ENCODE measurements at places on chromosomes 1 and 21. TPM values are rescaled to one million over a fixed set of nuclear protein-coding genes. Genes with fewer than 3 reads are reported as not detected.

OR2T29 gene
- not detected for polyA plus RNA-seq

- DNase-seq: no peak
Measured at GRCh38 chr1:62142496-62142895, 52.2 kb upstream of the L1TD1 start.

GRCh38 chr1:116411784-116412479, 38.9 kb downstream of the ATP1A1 start:
- DNase-seq: no peak

LRRC53 gene
- not detected for polyA plus RNA-seq

GRCh38 chr1:151534662-151535278, 5.3 kb upstream of the TUFT1 start:
- no peak for DNase-seq

DNA sequence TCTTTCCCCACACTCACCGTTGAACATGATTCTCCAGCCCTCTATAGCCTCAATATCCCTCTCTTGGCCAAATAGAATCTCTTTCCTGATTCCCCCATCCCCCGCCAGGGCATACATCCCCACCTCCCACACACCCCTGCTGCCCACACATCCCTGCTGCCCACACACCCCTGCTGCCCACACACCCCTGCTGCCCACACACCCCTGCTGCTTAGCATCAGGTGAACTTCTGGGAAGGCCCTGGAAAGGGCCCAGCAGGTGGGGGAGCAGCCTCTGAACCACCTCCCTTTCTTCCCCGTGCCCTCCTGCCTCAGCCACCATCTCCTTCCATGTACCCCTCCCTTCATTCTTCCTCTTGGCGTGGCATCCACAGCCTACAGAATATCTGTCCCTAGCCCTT, 15.9 kb upstream of the IFNLR1 start:
- DNase-seq: no peak

- peak; percentile 33 for DNase-seq
Measured at GRCh38 chr1:41432481-41433280, 51.8 kb downstream of the EDN2 start.

- no peak for DNase-seq
Measured at GRCh38 chr1:115726161-115726560, 42.4 kb downstream of the CASQ2 start.

CEP170 gene
- 36.5 TPM for polyA plus RNA-seq

- DNase-seq: no peak
Measured at GRCh38 chr1:205391386-205391785, 30.5 kb downstream of the LEMD1 start.

- no peak for DNase-seq
Measured at GRCh38 chr1:12539705-12540579, 78.1 kb downstream of the DHRS3 start.

DNA sequence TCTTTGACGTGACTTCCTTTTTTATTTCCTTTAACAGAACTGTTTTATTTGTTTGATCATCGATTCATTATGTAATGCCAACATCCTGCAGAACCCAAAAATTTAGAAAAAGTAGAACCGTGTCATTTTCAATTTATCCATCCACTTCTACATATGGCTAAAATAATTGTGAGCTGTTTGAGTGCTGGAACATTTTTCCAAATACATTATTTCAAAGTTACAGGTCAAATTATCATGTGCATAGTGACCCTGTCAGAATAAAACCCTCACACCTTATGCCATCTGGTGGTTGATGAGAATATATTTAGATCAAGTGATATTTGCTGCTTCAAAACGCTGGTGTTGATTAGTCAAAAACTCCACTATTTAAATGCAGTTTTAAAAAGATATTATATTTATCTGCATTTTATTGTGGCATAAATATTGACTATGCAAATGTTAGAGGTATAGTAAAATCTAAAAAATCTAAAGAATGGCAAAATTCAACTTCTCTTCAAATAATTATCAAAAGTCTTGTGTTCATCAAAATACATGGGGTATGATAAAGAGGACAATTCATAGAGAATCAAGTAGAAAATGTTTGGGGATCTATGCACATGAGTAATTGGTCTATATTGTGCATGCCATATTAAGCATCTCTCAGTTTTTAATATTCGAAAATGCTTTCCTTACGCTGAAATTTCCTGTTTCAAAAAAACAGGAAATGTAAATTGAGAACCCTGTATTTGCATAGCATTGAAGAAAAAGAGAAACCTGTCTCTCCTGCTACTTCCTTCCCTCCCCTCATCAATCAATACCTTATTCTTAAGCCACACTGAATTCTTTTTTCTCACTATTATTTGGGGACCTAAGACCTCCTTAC, 39.7 kb downstream of the UBE2U start:
- no peak for DNase-seq

DNA sequence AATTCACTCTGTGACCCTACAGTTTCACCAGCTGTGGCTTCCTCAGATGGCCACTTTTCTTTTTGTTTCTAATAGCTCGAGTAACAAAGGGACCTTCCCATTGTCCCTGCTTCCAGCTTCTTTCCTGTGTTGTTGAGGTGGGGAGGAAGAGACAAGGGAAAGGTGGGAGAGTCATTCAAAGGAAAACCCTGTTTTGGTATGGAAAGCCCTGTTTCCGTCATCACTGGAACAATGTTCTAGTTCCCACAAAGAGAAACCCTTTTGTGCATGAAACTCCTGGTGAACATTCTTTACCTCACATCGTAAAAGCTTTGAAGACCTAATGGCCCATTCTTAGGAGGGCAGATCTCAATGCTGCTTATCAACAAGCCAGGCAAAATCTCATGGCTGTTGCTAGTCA, 62.2 kb downstream of the ABCA4 start:
- DNase-seq: no peak

TDRD10 gene
- not detected for polyA plus RNA-seq

RUNX1 gene
- 91.0 TPM for polyA plus RNA-seq

GRCh38 chr1:54861070-54861761, 25.8 kb downstream of the DHCR24 start:
- no peak for DNase-seq

RGS4 gene
- polyA plus RNA-seq: 1.1 TPM

DNA sequence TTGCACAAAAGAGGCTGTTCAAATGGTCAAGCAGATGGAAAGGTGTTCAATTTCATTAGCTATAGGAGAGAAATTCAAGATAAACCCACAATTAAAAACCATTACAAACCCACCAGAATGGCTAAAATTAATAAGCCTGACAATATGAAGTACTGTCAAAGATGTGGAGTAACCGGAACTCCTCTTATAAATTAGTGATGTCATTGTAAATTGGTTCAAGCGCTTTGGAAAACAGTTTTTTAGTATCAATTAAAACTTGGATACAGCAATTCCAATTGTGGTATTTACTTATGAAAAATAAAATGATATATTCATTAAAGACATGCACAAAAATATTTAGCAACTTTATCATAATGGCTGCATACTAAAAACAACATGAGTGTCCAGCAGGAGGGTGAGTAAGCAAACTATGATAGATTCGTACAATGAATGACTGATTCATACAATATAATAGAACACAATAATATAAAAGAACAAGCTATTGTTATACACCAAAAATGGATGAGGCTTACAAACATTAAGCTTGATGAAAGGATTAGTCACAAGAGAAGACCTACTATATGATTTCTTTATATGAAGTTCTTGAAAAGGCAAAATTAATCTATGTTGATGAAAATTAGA, 38.4 kb upstream of the FGGY start:
- no peak for DNase-seq

- DNase-seq: no peak
Measured at GRCh38 chr1:228842094-228842775, 107.0 kb downstream of the RHOU start.

DNA sequence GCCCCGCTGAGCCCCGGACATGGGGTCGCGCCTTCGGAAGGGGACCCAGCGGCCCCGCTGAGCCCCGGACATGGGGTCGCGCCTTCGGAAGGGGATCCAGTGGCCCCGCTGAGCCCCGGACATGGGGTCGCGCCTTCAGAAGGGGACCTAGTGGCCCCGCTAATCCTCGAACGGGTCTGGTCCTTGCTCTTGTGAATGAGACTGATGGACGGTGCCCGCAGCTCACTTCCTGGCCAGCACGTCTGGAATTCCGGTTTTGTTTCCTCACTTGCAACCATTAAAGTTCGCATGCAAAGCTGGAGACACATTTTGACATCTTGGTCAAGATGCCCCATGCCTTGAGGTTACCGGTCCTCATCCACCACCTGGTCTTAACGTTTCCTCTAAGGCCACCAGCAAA, 5.6 kb downstream of the WRAP73 start:
- DNase-seq: no peak

- DNase-seq: no peak
Measured at GRCh38 chr1:214464445-214465287, 86.7 kb downstream of the PTPN14 start.

HSF2BP gene
- 6.1 TPM for polyA plus RNA-seq

GABRD gene
- polyA plus RNA-seq: not detected

- DNase-seq: no peak
Measured at GRCh38 chr1:70504176-70504820, 93.2 kb downstream of the CTH start.

DNA sequence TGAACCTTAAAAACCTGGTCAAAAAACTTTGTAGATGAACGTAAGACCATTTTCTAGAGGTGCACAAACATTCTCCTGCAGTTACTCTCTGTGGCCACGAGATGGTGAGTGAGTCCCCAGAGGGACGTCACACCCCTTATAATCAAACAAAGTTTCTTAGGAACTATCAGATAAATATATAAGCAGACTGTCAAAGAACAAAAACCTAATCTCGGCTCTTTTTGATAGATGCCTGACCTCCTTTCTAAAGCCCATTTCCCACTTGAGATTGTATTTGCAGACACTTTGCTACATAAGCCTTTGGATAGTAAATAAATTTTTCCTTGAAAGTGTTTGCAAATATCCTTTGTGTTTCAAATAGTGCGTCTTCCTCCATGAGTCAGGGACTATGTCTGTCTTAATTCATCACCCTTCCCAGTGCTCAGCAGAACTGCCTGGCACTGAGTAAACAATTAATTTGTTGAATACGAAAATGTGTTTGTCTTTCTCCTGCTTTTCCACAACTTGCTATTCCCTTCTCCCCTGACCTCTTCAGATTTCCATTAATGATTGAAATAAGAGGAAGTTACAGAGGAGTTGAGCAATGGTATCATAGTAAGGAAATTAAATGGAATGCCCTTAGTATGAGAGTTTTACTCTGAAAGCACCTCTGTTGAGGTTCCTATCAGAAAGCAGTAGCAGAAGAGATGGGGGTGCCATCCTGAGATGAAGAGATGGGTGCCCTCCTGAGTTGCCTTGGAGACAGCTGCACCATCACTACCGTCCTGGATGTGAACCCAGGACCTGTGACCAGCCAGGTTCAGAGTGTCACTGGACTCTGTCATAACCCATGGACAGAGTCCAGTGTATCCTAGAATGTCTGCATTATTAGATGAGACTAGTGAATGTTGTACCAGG, 57.8 kb upstream of the RAVER2 start:
- DNase-seq: no peak

GRCh38 chr1:31181515-31182343, 58.0 kb downstream of the NKAIN1 start:
- no peak for DNase-seq

DNA sequence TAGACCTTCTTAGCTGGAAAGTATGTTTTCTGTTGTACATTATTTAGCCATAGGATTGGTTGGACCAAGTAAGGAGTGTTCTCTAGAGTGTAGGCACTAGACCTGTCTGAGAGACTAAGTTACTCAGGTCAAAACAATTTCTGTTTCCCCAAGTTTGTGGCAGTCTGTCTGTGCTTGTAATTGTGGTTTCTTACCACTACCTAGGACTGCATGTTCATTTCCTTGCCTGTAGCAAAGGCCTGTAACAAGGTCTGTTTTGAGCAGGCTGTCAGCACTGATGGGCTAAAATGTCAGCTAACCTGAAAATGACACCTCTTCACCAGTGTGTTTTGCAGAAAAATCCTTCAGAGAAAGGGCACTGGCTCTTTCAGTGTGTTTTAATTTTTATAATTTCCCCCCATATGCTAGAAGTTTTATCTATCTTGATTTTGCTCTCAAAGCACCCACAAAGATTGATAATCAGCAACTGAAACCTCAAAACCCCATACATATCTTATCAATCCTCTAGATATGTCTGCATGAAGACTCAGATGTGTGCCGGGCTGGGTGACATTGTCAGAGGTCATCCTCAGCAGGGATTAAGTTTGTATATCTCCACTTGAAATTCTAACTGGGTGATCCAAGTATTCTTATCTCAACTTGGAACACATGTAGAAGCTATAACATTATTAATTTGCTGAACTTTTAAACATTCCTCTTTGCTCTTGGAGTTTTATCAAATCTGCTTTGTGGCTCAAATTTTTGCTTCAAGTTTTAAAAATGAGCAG, 50.7 kb upstream of the ST6GALNAC3 start:
- no peak for DNase-seq

AGRN gene
- 115 TPM for polyA plus RNA-seq

GRCh38 chr1:229266274-229266673, 4.6 kb upstream of the RAB4A start:
- no peak for DNase-seq

GRCh38 chr1:79896140-79896539, 889.6 kb upstream of the ADGRL4 start:
- no peak for DNase-seq

DNA sequence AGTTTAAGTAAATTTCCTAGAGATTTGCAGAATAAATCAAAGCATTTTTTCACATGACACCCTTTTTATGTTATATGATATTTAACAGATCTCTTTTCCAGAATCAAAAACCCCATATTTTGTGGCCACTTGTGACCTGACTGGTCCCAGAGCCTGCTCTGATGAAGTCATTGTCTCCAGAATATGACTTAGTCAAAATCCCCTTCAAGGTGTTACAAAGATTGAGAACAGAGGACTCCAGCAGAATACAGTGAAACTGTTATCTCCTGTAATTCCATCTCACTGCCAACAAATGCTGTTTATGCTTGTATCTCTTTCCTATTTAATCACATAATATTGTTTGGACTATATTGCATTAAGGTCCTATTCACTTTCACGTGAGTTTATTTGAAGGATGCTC, 25.6 kb downstream of the RGS1 start:
- no peak for DNase-seq

PLA2G2E gene
- polyA plus RNA-seq: not detected

- no peak for DNase-seq
Measured at GRCh38 chr1:51519048-51519864, at the start of gene EPS15. EPS15 (minus strand) TSS chr1:51519266; CDS start chr1:51519231, 35 bp downstream.

SPRR1A gene
- polyA plus RNA-seq: 35.0 TPM

GRCh38 chr1:231606712-231607111, 19.9 kb upstream of the DISC1 start:
- no peak for DNase-seq

GRCh38 chr1:5755552-5756125, 236.6 kb downstream of the NPHP4 start:
- no peak for DNase-seq

GJA9 gene
- 0.38 TPM for polyA plus RNA-seq

DNA sequence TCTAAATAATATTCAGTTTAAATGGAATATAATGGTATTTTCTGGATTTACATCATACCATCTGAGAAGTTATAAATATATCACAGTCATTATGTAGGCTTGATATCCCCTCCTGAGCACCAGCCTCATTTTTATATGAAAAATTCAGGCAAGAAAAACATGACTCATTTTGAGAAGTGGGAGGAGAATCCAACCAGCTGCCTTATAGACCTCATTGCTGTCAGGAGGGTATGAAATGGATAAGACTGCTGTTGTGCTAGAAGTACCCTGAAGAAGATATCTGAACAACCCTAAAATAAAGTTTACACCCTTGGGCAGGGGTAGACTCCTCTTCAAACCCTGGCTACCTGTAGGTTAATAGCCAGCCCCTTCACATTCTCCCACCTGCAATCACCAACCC, 8.8 kb downstream of the GIPC2 start:
- no peak for DNase-seq
